ENCODE measurements at places on chromosomes 13 and 19.

- DNase-seq = no peak
Measured at GRCh38 chr13:90447734-90448101, 899.8 kb upstream of the MIR17HG start.

DNA sequence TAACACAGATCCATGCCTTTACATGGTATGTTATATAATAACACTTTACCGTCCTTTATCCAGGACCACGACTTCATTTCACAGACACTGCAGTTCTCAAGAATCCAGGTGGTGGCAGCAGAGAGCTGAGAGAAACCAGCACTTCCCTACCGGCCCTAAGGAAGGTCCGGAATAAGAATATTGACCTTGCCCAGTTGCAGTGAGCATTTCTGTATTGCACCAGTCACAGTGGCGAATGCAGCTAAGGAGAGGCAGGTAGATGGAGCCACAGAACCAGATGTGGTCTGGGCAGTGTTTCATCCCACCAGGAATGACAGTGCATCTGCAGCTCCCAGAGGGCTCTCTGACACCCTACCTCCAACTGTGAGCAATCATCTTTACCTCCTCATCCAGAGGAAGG, 44.6 kb downstream of the ZNF787 start:
- DNase-seq = no peak

DNA sequence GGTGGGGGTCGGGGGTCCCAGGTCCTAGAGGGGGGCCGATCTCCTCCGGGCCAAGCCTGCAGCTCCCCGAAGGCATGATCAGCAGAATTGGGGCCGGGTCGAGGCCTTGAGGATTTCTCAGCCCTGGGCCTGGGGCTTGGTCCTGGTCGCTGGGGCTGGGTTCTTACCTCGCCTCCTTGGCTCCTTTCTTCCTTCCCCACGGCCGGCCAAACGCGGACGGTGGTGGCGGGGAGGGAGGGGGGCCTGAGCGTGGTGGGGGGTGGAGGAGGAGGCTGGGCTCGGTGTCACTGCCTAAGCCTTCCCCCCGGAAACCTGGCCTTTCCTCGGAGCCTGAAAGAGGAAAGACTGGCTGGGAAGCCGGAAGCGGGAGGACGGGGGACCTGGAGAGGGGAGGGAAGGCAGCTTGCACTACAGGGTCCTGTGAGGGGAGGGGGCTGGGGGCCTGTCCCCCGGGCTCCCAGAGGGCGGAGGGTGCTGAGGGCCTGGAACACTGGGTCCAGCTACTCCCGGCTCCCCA, at the start of gene ZNF579:
TSS of gene ZNF579 (minus strand) at position 221 of the 517 bp plus-strand sequence. CDS start 1,209 bp downstream, outside the sequence.
- peak; percentile 46 for DNase-seq

GRCh38 chr13:66899955-66900354, 330.2 kb downstream of the PCDH9 start:
- DNase-seq = no peak

- DNase-seq = no peak
Measured at GRCh38 chr19:53978975-53979801, 12.2 kb upstream of the CACNG6 start.

- DNase-seq = no peak
Measured at GRCh38 chr13:35736876-35737275, 260.4 kb upstream of the MAB21L1 start.

DNA sequence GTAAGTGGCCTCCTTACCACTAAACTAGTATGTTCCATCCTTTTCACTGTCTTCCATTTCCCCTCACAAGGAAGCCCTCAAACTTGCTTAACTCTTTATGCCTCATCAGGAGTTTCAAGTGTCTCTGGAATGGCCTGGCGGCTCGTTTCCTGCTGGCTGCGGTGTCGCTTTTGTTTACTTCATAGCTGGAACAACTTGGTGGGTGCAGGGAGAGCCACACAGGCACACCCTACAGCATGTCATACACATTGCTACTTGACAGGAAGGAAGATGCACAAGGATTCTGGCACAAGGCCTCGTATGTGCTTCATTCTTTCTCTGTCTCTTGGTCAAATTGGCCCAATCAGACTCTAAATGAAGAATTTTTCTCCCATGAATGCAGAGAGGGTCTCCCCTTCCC, 488.3 kb downstream of the FOXO1 start:
- no peak for DNase-seq

DNA sequence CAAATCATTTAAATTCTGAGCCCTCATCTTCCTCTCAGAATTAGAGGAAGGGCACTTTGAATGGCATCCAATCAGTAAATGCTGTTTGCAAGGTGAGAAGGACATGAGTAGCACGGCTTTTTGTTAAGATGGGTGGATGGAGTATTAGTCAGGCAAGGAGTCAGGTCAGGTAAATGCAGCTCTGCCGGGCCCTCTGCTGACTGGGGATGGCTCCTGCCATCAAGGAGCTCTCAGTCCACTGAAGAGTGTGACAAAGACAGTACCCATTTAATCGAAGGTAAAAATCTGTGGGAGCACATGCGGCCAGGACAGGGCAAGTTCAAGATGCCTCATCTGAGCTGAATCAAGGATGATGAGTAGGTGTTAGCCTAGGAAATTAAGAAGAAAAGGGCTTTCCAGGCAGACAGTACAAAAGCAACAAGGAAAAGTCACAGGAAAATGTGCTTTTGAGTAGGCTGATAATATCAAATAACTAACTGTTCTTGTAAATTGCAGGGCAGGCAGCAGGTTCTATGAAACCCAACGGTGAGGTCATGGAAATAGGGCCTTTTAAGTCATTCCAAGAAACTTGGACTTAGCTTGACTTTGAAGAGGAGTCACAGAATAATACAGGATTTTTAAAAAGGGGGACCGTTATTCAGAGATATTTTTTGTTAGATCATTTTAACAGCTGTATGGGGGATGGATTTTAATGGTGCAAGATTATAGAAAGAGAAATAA, 670.5 kb upstream of the ARGLU1 start:
- DNase-seq = no peak

- no peak for DNase-seq
Measured at GRCh38 chr19:4622695-4623421, 16.5 kb upstream of the TNFAIP8L1 start.

DNA sequence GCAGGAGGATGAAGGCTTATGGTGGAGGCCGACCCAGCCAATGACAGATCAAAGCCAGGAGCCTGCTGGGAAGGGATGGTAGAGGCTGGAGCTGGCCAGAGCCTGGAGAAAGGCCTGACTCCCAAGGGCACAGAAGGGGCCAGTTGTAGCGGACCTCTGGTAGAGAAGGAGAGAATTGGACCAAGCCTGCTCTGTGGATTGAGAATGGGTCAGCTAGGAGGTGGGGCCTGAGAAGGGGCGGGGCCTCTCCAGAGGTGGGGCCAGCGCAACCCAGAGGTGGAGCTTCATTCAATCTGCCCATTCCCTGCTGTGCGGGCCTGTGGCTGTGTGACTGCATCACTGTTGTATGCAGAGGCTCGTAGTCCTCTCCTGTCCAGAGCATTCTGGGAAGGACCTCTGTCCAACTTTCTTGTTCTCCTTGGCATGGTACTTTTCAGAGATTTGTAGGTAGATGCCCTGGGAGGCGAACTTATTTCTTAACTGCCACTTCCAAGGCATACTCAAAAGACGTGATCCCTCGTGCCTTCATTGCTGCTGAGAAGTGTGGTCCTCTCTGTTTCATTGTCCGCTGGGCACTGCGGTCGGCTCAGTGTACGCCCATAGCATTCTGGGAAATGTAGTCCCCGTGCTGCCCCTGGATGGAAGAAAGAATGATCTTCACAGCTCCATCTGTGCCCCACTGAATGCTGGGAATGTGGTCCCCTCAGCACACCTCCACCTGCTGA, 6.7 kb downstream of the GRIN2D start:
- DNase-seq = no peak

DNA sequence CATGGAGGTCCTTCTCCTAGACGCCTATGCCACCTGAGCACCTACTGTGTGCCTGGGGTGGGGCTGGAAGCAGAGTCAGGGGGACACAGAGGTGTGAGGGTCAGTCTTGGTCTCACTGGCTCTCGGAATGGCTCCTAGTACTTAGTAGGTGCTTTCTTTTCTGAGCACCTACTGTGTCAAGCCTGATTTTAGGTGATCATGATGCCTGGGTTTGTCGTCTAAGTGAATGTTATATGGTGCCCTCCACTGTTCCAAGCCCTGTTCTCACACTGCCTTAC, 20.0 kb downstream of the MYH14 start:
- no peak for DNase-seq

GRCh38 chr13:40508767-40509342, 157.6 kb downstream of the FOXO1 start:
- DNase-seq = no peak

- DNase-seq = no peak
Measured at GRCh38 chr19:33047422-33047821, 17.3 kb downstream of the RHPN2 start.

DNA sequence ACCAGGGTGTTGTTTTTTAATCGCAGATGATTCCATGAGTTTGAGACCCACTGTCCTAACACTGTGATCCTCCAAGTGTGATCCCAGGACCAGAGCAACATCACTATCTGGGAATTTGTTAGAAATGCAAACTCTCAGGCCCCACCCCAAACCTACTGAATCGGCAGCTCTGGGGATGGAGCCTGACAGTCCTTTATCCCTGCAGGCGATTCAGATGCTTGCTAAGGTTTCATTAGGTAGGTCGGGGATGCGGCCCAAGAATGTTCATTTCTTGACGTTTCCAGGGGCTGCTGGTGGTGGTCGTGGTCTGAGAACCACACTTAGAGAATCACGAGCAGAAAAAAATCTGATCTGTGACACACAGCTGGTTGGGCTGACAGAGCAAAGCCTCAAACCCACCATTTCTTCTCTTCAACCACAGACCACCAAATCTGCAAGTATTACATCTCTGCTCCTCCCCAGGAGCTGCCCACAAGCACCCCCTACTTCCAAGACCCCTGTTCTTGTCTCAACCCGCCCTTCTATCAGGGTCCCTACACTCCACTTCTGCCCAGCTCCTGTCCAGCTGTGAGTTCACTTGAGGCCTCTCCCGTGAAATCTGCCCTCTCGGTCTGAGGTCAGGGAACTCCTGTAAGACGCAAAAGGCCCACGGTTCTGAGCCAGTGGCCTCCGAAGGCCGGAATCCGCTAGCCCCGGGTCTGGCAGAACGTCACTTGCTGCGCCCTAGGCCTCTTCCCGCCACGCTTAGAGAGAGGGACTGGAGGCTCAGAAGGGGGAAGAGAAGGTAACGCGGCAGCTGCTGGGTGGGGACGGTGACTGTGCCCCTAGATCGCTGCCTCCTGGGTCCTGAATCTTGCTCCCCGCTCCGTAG, 1.1 kb upstream of the FARP1 start:
- DNase-seq = no peak

DNA sequence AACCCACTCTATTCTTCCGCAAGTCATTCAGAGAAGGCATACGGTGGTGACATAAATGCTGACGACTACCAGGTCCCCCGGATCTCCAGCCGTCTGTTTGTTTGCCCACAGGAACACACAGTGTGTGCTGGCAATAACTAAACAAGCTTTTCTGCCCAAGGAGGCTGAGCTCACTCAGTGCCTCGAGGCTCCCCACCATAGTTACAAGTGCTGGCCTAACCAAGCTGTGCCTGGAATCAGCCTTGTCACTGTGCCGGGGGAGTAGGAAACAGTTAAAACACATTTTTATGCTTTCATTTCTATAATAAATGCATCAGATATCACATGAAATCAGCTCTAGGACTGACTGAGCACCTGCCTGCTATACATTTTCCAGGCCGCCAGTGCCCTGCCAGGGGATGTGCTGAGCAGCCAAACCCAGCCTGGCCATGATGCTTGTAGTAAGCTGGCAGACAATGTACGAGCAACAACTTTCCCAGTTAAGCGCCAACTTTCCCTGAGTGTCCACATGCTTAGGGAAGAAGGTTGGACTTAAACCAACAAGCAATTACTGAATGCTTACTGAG, 28.1 kb downstream of the BRD4 start:
- no peak for DNase-seq

- no peak for DNase-seq
Measured at GRCh38 chr13:103255587-103256301, 189.5 kb upstream of the SLC10A2 start.

DNA sequence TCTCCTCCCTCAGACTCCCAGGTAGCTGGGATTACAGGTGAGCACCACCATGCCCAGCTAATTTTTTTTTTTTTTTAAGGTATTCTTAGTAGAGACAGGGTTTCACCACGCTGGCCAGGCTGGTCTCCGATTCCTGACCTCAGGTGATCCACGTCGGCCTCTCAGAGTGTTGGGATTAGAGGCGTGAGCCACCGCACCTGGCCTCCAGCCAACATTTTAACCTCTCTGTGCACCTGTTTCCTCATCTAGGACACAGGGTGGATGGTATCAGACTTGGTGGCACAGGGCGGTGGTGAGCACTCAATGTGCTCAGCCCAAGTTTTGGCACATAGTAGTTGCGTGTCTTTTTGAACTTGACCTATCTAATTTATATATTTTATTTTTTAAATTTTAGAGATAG, 12.5 kb downstream of the APBA3 start:
- DNase-seq = no peak

GRCh38 chr13:21606251-21606650, 2.3 kb upstream of the MICU2 start:
- no peak for DNase-seq

- no peak for DNase-seq
Measured at GRCh38 chr13:22926748-22927400, 253.9 kb upstream of the SGCG start.

DNA sequence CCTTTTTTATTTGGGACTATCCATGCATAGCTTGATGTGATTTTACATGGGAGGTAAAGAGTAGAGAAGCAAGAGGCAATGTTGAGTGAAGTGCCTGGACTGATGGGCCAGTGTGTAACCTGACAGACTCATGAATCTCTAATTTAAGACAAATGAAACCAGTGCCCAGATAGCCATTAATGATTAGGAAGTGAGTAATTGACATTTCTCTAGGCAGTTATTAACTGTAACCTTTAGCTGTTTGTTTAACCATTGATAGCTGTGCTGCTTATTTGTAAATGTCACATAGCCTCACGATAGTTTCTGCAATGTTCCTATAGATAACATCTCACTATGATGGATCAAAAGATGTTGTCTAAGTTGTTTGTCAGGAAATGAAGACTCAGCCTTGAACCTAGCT, 1047.5 kb upstream of the SPRY2 start:
- no peak for DNase-seq

DNA sequence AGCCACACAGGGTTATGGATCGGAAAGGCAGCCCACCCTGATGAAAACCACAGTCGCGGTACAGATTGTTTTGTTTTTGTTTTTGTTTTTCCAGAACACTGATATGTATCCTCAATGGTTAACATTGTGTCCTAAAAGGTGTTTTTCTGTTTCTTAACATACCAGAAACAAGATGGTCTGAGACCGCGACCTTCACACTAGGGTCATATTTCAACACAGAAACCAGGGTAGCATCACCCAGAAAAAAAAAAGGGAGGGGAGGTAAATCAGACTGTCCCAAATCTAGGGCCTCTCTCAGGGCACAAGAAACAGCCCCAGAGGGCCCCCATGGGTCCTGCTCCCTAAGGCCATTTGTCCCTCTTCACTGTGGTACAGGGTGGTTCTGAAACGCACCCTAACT, 66.5 kb downstream of the INSR start:
- no peak for DNase-seq

DNA sequence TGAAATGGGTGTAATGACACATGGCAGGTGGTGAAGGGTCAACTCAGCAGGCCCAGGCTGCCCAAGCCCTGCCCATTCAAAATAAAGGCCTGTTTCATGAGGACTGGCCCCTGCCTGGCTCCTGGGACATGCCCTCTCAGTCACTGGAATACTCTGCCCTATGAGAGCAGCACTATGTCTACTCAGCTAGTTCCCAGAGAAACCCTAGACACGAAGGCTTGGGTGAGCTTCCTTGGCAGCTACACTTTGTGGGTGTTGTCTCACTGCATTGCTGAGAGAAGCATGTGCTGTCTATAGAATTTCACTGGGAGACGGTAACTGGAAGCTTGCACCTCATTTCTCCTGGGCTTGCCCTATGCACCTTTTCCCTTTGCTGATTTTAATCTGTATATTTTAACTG, 752.8 kb downstream of the LIG4 start:
- no peak for DNase-seq

GRCh38 chr13:106528718-106529414, 6.6 kb downstream of the EFNB2 start:
- DNase-seq = no peak
